Stromal cell of bone marrow (primary cell): ENCODE measurements at places on chromosomes 7 and 10.
A peak's percentile ranks its signal among the peaks of the same experiment; 100 is the strongest.

GRCh38 chr10:77850620-77851231 lies 75.8 kb downstream of the DLG5 start:
- DNase-seq, result no peak

- peak; percentile 6 for DNase-seq
Measured at GRCh38 chr7:13072014-13072413, 384.6 kb downstream of the ARL4A start.

DNA sequence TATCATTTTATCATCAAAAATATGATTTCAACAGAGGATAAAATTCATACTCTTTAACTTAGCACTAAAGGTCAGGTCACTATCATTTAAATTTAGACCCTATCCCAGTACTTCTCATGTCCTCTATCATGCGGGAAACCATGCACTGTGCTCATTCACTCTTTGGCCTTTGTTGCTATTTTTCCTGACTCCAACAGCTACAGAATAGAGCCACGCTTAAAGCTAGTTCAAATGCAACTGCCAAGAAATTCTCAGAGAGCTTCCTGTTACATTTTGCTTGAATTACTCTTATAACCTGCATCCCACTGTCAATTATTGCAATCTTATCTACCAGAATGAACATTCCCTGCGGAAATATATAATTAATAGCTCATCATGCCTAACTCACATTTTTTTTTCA lies 58.3 kb downstream of the SEMA3A start:
- no peak for DNase-seq

GRCh38 chr10:42755556-42756093 lies 27.0 kb upstream of the BMS1 start:
- DNase-seq, result no peak

GRCh38 chr10:3056280-3057037 lies 10.9 kb upstream of the PFKP start:
- no peak for DNase-seq

DNA sequence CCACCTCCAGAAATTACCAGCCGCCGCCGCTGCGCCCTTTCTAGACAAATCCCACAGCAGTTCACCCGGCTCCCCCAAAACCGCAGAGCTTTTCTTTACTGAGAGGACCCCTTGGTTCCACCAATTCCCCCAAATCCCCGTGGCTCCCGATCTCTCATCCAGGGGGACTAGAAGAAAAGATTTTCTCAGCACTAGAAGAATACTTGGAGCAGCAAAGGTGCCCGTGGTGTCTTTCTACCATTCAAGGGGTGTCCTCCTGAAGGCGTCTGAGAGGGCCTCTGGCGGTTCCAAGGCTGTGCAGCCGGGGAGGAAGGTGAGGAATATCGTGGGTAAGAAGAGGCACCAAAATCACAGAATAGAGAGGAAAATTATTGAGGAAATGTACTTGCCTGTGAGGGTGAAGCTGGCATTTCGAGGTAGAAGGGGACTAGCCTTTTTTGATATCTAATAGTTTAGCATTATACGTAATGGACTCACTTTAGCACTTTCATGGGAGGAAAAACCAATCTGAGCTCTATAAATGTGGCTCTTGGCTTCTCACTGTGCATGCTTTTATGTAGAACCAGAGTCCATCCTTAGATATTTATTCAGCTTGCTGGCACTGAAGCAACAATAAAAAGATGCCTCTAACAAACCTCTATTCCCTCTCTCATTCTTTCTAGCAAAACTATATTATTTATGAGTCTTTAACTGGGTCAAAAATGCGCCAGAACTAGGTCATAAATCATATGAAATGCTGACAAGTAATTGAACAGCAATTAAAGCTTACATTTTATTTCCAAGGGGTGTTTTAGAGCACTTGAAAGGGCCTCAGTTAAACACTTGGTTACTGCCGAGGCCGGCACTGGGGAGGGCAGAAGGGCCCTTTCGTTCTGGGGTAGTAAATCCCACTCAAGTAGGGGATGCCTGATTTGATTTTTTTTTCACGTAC lies 13.8 kb upstream of the HOXA2 start:
- DNase-seq, result no peak

GRCh38 chr10:111129363-111129762 lies 52.5 kb downstream of the ADRA2A start:
- DNase-seq, result no peak

DNA sequence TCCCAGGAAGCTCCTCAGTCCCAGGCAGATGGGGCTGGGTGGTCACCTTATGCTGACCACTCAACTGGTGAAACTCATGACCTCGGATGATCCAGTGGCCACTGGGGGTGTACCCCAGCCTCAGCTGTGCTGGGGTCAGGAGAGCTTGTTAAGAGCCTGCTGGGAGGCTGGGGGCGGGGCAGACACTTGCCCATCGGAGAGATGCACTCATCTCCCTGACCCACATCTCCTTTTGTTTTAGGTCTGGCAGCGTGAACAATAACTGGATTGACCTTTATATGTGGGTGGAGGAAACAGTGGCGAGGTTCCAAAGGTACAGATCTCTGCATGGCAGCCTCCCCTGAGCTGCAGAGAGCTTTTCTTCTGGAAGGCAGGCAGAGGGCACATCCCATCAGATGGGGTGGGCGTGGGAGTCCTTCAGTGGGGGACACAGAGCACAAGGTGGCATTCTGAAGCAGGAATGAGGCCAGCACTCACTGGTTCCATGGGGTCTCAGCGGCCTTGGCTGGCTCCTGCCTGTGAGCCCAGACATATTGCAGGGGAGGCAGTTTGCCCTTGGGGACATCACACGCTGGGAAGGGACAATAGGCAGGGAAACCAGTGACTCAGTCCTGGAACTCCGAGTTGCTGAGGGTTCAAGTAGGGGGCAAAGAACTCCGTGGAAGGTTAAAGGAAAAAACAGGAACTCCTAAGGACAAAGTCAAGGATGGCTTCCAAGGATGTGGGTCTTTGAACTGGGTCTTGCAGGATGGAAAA lies 5.2 kb downstream of the ANTXRL start:
- DNase-seq, result no peak

DNA sequence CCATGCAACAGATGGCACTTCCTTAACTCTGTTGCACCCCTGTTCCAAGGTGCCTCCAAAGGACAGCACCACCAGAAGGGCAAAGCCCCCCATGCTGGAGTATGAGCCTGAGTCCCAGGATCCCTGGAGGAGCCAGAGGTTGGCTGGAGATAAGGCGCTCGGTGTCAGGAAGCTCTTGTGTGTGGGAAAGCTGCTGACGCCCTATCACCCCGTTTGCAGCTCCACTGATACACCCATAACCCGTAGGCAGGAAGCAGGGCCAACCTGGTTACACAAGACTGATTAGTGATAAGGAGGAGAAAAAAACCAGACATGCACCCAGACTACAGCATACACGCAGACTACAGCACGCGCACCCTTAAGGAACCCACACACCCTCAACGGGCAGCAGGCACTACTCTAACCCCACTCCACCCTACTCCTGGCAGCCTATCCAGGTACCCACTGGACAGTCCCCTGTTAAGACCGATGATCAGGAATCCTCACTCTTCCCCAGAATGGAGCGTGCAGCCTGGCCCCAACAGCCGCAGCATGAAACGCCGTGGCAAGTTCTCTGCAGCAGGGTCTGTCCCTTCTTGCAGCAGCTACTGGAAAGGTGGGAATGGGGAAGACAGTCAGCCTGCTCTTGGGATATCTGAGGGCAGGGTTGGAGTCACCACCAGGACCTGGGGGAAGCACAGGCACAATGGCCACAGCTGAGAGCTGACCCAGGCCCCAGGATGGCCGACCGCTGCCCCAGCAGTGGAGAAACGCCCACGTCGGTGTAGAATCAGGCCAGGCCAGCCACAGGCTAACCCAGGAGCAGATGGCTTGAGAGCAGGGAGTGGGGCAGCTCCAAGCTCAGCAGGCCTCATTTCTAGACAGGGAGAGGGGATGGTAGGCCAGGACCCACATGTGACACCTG lies 38.3 kb upstream of the TUBB8 start:
- DNase-seq, result no peak

GRCh38 chr10:11170993-11171851 lies 153.6 kb downstream of the CELF2 start:
- DNase-seq, result no peak

DNA sequence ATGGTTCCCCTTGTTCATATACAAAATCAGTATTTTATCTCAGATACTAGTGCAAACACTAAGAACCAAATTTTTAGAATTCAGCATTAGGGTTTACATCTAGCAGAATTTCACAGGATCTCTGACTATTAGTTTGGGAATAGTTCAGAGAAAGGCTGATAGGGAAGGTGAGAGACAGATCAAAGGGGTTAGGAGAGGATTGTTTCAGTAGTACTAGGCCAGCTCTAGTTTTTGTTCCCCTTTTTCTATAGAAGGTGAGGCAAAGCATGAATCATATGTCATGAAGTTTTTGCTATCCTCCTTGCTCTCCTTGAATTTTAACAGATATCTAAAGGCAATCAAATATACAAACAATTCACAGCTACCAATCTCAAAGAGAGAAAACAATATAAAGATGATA lies 26.1 kb upstream of the CTNNA3 start:
- DNase-seq, result no peak

GRCh38 chr7:139534096-139534495 lies 10.6 kb downstream of the CLEC2L start:
- no peak for DNase-seq

DNA sequence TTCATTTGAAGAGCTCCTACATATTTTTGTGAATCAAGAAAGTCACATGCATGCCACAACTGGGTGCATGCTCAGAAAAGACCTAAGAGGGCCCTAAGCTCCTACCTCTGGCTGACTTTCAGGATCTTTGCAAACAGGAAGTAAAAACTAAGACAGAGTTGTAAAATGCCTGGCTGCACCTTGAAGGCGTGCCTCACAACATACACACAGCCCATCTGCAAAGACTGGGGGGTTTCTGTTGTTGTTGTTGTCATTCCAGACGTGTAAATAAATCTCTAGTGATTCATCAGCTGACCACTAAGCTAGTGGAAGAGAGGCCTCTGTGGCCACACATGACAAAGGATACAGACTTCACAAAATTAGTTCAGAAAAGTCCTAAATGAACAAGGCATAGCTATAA lies 31.8 kb downstream of the SMURF1 start:
- DNase-seq, result no peak

GRCh38 chr10:122419876-122420623 lies 34.4 kb upstream of the ARMS2 start:
- peak; percentile 60 for DNase-seq

DNA sequence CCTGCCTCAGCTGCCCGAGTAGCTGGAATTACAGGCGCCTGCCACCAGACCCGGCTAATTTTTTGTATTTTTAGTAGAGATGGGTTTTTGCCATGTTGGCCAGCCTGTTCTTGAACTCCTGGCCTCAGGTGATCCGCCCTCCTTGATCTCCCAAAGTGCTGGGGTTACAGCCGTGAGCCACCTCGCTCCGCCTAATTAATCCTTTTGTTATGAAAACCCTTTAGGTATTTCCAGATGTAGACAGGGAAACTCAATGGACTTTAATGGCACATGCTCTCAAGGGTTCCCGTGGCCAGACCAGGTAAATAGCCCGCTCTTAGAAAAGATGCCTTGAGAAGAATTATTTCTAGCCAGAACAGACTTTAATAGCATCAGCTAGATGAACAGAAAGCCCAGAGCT lies 19.7 kb upstream of the EXOC4 start:
- DNase-seq, result no peak

- no peak for DNase-seq
Measured at GRCh38 chr10:63614371-63614891, 93.2 kb downstream of the REEP3 start.

GRCh38 chr7:48035967-48036478 lies 680 bp downstream of the C7orf57 start:
- DNase-seq, result no peak

- no peak for DNase-seq
Measured at GRCh38 chr7:43211693-43212092, 99.2 kb downstream of the HECW1 start.

- DNase-seq, result no peak
Measured at GRCh38 chr10:124957404-124957947, 15.6 kb downstream of the ZRANB1 start.

DNA sequence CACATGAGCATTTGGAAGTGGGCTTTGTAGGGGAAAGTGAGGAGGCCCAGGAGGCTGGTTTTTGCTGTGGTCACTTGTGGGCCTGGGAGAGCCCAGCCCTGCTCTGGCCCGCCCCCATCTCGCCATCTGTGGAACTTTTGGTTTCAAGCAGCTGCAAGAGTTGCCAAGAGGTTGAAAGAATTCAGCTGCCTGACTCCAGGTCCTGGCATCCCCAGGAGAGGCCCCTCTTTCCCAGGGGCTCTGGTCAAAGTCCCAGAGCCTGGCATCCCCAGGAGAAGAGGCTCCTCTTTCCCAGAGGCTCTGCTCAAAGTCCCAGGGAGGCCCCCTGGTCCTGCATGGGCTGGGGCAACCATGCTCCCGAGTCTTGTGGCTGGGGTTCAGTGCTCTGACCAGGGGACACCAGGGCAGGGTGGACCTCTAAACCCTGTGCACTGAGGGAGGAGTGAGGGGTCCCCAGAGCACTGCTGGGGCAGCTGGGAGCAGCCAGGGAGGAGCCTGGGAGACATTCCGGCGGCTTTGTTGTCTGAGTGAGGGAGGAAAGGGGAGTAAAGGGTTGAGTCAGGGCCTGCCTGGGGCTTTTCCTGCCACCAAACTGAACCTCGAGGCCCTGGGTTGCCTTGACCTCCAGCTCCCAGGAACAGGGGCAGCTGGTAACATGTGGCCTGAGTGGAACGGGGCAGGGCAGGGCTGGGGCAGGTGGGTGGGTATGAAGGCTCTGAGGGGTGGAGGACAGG lies 27.7 kb upstream of the CSGALNACT2 start:
- DNase-seq, result no peak

- peak; percentile 23 for DNase-seq
Measured at GRCh38 chr7:138848056-138848980, 50.3 kb upstream of the ATP6V0A4 start.

DNA sequence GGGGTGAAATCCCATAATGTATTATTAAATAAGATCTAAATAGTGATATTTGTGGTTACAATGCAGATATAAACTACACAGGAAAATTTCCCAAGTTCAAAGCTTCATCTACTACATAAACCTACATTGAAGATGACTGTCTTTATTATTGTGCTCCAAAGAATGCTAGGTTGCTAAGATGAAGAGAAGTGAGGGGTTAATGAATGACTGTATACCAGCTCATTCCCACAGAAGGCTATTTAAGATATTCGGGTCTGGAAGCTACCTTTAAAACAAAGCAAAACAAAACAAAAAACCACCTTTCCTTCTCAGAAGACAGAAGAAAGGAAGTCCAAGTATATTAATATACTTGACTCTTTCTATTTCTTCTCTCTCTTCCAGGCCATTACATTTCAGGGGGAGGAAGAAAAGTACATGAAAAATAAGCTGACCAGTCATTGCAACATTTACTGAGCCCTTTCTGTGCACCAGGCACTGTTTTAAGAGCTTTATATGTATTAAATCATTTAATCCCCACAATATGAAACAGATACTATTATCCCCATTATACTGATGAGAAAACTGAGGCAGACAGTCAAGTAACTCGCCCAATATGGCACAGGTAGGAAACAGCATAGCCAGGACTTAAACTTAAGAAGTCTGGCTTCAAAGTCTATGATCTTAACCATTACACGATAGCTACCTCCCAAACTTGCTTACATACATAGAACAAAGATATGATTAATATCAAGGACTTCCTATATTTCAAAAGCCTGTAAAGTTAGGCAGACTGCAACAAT lies 48.1 kb downstream of the TNPO3 start:
- no peak for DNase-seq

GRCh38 chr7:20021066-20021465 lies 196.1 kb downstream of the MACC1 start:
- DNase-seq, result no peak
